ENCODE measurements at places on chromosomes 5 and 9.

DNA sequence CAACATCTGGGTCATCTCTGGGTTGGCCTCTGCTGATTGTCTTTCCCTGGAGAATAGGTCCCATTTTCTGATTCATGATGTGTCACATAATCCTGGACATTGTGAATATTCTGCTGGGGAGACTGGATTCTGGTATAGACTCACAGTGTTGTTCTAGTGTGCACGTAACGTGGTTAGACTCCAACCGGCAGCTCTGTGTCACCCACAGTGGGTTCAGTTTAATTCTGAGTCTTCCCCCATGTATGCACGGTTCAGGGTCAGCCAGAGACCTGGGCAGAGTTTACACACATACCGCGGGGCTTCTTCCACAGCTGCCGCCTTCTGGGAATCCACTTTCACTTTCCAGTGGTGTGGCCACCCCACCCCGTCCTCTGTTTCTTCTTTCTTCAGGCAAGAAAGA, 38.0 kb upstream of the LRRC14B start:
- DNase-seq, result no peak

DNA sequence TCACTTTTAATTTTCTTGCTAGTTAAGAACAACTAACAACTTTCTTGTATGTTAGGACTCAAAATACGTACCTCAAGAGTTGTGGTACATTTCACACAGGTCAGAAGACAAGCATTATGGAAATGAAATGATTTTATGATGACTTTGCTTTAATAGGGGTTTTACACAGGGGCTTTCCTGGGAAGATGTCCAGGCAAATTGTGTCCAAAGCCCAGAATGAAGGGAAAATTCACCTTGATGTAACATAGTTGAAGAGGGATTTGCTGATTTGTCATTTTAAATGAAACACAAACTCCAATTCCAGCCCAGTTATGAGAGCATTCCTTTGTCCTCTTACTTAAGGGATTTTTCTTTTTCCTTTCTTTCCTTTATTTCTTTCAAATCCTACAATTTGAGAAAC, 89.2 kb downstream of the ARL15 start:
- DNase-seq, result no peak

- DNase-seq, result no peak
Observed at GRCh38 chr9:28801144-28801799, 1228.0 kb upstream of the C9orf72 start.

DNA sequence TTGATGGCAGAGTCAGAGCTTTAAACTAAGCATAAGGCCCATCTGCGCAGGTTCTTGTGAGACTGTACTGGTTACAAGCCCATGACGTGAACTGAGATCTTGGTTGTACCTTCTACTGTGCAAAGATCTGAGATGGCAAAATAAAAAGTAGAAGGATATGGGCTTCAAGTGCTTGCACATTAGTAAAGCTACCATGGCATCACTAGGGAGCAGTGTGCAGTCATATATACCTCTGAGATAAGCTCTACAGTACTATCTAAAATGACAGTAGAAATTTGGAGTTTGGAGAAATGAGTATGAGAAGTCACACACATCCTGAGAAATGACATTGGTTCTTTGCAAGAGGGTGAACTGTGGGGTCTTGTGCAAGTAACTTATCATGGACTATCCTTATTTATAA, 408.2 kb upstream of the PRR16 start:
- DNase-seq, result no peak

- no peak for DNase-seq
Observed at GRCh38 chr5:23014825-23015224, 161.7 kb upstream of the CDH12 start.

Measured in stimulated activated CD8-positive, alpha-beta memory T cell treated with anti-CD3 and anti-CD28 coated beads, Interleukin-15, amount 100 ng/mL, for 4 hours (primary cell).